ENCODE measurements at places on chromosomes 12 and 14.

DNA sequence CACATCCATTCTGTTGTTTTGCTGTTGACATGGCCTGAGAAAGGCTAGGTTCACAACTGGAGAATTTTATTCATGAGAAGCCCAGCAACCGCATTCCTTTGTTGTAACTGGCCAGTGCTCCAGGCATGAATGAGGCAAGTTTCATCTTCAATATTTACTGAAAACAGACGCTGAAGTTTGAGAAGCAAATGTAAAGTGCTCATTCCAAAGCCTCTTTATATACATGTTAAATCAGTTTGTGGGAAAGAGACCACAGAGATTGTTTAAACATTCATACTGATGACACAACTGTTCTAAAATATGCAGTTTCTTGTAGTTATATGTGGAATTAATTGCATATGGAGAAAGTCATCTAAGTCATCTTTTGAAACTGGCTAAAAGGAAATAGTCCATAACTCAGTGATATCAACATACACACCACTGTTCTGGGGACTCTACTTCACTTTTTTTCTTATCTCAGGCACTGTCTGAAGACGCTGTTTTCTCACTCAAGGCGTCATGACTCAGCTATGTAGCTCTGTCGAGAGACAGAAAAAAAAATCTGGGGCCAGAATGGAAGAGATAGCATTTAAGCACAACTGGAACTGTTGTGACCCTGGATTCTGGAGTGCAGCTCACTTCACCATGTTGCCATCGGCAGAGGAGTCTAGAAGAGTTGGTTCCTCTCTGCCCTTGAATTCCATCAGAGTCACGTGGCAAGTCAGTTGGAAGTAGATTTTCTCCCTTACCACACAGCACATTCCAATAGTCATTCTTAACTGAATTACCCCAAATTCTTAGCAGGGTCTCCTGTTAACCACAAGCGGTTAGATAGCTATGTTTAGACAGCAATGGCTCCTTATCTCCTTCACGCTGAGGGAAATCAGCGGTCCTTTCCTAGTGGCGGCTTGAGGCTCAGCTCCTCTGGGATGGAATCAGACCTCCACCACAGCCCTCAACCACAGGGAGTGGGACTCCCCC lies 258.4 kb upstream of the HMGA2 start:
- DNase-seq: no peak

GRCh38 chr14:57391517-57392195 lies 1.3 kb downstream of the NAA30 start:
- DNase-seq: no peak

DNA sequence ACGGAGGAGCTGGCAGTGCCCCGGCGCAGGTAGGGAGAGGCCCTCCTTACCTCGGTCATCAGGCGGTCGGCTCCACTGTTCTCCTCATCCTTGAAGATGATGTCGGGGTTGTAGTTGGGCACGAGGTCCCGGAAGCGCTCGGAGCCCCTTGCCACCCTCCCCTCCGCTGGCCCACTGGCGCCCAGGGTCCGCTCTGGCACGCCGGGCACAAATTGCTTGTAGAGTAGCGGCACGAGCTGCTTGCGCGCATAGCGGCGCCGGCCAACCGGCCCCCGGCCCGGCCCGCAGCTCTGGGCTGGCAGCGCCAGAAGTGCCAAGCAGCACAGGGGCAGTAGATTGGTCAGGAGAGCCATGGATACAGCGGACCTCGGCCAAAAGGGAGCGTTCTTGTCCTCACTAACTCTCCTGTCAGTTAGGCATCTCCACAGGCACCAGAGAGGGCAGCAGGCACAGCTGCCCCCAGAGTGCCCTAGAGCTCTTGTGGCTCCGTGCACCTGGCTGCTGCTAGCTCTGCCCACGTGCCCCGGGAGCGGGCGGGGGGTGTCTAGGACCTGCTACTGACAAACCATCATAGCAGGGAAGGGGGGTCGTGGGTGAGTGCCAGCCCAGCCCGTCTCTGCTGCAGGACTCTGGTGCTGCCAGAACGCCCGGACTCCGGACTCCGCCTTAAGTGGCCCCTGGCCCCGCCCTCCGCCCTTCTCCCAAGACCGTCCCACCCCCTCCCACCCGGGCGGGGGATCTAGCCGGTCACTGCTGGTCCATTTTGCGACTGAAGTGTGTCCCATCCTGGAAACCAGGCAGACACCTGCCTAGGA lies at the start of gene DHH:
Gene DHH, minus strand, starts transcription at position 642 of the 815 bp plus-strand sequence. Its CDS starts 289 bp downstream, at position 353.
- DNase-seq: no peak

GRCh38 chr12:128872303-128872702 lies 19.0 kb downstream of the GLT1D1 start:
- DNase-seq: no peak

GRCh38 chr14:23095196-23096108 lies at the start of gene C14orf119:
TSS of gene C14orf119 (plus strand) at chr14:23095505. CDS start at chr14:23097659, 2,154 bp downstream.
- peak; percentile 98 for DNase-seq

DNA sequence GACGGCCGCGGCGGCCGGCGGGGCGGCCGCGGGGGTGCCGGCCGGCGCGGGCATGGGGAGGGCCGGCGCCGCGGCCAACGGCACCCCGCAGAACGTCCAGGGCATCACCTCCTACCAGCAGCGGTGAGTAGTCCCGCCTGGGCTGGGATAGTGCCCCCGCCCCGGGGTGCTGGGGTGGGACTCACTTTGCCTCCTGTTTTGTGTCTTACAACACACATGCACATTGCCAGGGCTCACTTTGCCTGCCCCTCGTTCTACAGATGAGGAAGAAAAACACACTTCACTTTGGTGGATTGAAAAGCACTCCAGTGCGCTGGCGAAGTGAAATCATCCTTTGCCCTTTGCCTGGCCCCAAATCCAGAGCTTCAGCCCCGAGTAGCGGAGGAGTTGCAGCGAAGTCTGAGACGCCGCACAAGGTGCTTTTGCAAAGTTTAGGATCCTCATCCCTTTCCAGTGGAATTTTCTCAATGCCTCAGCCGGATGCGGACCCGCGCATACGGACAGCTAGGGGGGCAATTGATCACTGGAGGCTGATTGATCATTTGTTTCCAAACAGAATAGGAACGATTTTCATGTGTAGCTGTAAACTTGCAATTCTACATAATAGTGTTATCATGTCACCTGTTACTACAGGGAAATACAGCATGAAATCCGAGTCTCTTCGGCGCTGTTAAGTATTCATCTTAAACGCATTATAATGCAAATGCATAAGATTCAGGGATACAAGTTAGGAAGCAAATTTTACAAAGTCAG lies 3.6 kb upstream of the NPAS3 start:
- DNase-seq: no peak

DNA sequence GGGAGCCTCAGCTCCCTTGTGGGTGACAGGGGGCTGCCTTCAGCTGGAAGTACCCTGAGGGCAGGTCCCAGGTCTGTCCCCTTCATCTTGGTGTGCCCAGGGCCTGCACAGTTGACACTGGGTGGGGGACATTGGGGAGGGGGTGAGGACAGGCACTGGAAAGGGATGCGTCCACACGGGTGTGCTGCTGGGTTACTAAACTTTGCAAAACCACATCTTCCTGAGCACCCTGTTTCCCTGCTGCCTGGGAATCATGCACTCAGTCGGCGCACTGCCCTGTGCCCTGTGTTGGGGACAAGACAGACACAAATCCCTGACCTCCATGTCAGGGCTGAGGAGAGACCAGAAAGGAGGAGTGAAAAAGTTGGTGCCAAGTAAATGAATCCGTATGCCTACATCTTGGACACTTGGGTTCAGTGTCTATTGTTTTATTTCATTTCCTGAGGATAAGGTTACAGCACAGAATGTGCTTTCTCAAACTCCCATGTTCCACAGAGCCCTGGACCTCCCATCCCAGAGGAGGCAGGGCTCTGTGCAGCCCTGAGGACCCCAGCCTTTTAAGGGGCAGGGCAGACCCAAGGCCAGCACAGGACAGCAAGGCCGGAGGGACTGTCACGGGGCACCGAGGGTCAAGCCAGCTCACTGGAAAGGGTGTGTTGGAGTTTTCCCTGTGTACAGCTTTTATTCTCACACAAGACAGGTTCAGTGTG lies 2.9 kb upstream of the SLC25A29 start:
- no peak for DNase-seq

DNA sequence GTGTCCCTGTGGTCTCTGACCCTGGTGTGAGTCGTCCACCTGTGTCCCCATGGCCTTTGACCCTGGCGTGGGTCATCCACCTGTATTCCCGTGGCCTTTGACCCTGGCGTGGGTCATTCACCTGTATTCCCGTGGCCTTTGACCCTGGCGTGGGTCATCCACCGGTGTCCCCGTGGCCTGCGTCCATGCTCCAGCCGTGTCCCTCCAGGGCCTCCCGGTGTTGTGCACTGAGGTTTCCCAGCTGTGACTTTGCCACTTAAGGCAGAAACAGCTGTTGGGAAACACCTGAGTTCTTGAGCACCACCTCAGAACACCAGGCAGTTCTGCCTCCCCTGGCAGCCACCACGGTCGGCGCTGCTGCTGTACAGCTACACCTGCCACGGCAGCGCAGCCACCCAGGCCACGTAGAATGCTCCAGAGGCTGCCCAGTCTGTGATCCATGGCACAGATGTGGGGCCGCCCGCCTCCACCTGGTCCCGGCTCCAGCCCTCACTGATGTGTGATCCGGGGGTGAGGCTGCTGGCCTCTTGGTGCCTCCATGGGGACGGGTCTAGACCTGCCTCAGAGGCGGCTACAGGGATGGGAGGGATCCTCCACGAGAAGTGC lies 69.1 kb upstream of the GALNT9 start:
- DNase-seq: no peak
